ENCODE measurements at places on chromosomes 6 and 20.

DNA sequence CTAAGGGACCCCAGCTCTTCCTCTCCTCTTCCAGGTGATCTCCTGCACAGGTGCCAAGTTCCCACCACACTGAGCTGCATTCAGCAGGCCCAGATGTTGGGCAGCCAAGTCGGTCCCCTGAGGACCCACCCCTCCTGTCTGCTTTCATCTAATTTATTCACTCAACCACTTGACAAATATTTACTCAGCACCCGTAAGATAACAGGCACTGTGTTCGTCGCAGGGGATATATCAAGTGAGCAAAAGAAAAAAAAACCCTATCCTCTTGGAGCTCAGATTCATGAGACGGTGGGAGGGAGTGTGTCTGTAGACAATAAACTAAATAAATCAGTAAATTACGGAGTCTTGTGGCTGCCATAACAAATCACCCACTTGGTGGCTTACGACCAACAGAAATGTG lies 143.6 kb downstream of the MRPL14 start:
- no peak for DNase-seq

- DNase-seq = no peak
These were observed 112.1 kb upstream of the THBS2 start for GRCh38 chr6:169365567-169366257.

GRCh38 chr20:64139199-64140060 lies 24.8 kb upstream of the MYT1 start:
- no peak for DNase-seq

- DNase-seq = no peak
These were observed 178.6 kb upstream of the RAB32 start for GRCh38 chr6:146364816-146365594.

DNA sequence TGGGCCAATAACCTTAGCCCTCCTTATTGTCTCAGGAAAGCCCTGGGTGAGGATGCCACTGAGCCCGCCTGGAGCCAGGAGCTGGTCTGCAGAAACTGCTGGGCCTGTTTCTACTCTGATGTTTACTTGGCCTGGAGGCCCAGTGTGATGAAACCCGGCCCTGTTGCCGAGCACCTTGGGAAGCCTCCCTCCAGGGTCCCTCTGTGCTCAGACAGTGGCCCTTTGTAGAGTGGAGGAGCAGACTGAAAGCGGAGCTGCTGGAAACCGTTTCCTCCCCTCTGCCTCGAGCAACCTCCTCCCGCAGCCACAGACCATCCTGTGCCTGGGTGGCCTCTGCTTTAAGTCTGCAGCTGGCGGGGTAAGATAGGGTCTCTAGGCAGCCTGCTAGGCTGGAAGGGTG lies 84.1 kb upstream of the EPB41L1 start:
- no peak for DNase-seq

DNA sequence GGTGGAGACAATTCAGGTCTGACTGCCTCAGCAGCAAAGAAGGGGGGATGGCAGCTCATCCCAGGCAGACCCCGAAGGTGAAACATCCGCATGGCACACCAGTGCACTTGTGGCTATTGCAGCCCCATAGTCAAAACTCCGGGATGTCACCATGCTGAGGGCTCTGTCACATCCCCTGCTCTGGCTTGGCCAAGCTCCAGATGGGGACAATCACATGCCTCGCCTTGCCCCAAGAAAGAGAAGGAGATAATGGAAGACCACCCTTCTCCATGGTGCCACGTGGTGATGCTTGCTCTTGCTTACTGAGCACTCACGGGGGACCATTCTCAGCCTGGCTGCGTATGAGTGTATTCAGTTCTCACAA lies 60.2 kb downstream of the RBM38 start:
- DNase-seq = no peak

DNA sequence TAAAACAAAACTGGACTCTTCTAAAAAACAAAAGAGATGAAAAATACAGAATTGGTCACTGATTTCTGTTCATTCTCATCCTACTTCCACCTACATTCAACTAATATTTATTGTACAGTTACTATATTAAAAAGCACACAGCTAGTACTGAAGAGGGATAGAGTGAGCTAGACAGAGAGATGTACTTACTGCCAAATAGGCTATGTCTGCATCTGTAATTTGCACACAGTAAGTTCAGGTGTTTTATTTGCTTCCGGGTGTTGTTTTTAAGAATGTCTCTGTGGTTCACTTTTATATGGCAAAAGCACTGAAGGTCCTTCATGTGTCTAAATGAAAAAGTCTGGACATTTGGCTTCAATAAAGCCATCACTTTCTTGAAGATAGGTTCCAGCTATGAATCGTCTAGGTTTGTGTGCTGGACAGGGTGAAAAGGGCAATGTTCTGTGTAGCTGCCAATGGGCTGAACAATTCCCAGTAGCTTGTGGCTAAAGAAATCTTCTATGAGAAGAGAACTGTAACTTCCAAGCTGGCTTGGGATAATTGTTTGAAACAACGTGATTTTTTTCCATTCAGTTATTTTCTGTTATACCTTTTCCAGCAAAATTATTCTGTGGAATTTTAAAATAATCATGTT lies 47.3 kb downstream of the EPB41L2 start:
- DNase-seq = no peak

- DNase-seq = no peak
These were observed 62.3 kb upstream of the SLCO4A1 start for GRCh38 chr20:62580052-62580451.

DNA sequence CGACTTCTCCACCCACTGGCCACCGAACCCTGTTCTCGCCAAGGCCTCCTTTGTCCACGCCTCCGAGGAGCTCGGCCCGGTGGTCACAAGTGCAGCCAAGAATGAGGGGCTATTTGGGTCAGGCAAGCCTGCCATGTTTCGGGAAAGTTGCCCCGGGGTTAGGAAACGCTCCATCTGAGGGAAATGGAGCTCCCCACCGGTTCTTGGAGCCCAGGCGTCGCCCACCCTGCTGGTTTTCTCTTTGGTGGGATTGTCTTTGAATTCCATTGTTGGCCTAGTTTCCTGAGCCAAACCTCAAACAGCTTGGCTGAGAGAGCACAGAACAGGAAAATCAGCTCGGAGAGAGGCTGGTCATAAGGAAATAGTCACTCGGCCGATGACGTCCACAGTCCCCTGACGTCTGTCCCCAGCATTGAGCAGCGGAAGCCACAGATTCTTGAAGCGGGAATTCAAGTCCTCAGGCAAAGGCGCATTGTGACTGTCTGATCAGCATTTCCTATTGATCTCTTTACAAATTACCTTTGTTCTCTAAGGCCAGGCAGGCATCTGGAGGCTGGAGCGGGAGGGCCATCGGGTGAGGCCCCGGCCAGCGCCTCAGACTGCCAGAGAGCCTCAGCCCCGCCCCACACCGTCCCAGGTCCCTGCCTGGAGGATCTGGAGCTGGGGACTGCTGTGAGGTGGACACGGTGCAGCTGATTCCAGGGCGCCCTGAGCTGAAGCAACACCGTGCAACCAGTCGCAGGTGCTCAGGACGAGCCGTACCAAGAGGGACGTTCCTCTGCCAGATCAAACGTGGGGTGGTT lies 138.6 kb downstream of the DLL1 start:
- no peak for DNase-seq

DNA sequence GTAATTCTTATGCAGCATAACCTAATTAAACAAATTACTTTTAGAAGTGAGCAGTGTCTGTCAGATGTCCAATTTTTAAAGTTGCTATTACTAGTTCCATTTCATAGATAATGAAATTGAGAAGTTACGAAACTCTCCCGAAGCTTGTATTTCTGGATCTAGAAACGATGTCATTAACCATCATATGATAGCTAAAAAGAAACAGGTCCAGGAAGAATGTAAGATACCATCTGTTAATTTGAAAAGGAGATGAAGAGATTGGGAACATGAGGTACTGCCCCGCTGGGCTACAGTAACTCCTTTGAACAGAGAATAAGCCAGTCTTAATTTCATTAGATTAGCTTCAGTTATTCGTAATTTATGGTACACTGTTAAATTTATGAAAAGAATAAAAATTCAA lies 47.5 kb upstream of the TMX4 start:
- DNase-seq = no peak

GRCh38 chr6:109224107-109224875 lies 129.0 kb downstream of the CEP57L1 start:
- DNase-seq = no peak

- DNase-seq = no peak
These were observed 63.9 kb upstream of the CDYL start for GRCh38 chr6:4712291-4712690.

DNA sequence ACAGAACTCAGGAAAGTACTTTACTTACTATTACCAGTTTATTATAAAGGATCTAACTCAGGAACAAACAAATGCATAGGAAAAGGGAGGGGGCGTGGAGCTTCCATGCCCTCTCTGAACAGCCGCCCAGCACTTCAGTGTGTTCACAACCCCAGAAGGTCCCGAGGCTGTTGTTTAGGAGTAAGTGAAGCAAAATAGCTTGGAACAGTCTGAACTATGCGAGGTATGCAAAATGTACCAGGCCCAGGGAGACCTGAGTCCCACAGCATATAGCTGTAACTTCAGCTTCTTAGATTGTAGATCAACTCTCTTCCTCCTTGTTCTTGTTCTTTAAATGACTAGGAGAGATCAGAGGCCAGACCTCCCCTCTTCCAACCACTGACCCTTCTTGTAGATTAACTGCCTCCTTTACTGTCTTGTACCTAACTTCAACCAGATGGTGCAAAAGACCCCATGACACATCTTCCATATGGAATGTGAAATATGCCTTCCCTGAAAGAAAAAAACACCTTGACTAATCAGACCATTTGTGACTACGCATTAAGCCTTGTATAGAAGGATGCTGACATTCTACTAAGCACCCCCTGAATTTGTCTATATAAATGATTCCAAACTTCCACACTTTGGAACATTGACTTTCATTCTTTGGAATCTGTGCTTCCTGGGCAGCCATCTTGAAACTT lies 98.8 kb upstream of the SNX9 start:
- no peak for DNase-seq

GRCh38 chr6:114162691-114163347 lies 180.0 kb downstream of the HS3ST5 start:
- DNase-seq = no peak

- peak; percentile 39 for DNase-seq
These were observed 16.8 kb upstream of the AKIRIN2 start for GRCh38 chr6:87718662-87719433.

- DNase-seq = no peak
These were observed 293.5 kb downstream of the CDKAL1 start for GRCh38 chr6:20827798-20828197.

DNA sequence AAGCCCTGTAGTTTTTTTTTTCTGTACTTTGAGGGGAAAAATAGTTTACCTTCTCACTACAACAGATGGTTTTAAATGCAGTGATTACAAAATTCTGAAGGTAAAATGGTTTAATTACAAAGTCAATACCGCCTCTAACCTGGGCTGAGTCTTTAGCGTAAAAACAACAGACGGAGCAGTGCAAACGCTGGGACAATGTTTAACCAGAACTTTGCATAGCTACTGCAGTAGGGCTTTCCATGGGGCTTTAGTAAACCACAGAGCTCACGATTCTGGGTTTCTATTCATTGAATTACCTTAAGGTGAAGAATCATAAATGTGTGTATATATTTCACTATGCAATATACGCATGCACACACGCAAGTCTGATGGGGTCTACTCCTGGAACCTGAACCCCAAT lies 77.9 kb downstream of the RFX6 start:
- no peak for DNase-seq

DNA sequence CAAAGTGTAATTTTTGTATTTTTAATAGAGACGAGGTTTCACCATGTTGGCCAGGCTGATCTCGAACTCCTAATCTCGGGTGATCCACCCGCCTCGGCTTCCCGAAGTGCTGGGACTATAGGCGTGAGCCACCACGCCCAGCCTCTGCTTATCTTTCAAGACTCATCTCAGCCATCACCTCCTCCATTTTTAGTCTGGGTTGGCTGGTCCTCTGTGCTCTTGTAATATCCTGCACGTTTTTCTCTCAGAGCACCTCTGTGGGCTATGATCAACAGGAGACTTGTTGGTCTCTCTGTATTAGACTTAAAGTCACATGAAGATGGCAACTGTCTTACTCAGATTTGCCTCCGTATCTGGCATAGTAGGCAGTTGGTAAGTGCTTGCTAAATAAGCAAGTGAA lies 7.6 kb downstream of the NOTCH4 start:
- DNase-seq = no peak

DNA sequence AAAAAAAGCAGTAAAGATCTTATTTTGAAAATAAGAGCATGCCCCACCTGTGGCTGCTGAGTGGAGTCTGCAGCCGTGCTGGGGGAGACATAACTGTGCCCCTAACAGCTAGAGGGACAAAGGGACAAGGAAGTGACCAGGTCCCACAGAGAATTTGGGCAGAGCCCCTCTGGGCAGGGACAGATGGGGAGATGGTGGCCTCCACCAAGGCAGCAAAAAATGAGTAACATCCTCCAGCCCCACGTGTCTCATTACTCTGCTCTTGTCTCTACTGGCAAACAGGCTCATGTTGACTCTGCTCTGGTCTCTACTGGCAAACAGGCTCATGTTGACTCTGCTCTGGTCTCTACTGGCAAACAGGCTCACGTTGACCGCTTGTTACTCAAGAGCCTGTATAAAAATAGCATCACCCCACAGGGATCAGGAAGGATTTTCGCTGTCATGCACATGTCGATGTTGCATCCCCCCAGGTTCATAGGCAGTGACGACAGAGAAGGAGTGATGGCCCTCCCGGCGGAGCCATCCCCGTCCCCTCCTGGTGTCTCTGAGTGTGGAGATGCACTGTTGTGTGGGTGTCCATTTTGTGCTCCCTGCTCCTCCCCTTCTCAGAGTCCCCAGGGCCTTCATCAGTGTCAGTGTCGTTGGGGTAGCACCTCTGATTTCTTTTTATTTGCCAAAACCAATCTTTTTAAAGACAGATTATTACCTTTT lies 17.3 kb upstream of the PCMTD2 start:
- no peak for DNase-seq

DNA sequence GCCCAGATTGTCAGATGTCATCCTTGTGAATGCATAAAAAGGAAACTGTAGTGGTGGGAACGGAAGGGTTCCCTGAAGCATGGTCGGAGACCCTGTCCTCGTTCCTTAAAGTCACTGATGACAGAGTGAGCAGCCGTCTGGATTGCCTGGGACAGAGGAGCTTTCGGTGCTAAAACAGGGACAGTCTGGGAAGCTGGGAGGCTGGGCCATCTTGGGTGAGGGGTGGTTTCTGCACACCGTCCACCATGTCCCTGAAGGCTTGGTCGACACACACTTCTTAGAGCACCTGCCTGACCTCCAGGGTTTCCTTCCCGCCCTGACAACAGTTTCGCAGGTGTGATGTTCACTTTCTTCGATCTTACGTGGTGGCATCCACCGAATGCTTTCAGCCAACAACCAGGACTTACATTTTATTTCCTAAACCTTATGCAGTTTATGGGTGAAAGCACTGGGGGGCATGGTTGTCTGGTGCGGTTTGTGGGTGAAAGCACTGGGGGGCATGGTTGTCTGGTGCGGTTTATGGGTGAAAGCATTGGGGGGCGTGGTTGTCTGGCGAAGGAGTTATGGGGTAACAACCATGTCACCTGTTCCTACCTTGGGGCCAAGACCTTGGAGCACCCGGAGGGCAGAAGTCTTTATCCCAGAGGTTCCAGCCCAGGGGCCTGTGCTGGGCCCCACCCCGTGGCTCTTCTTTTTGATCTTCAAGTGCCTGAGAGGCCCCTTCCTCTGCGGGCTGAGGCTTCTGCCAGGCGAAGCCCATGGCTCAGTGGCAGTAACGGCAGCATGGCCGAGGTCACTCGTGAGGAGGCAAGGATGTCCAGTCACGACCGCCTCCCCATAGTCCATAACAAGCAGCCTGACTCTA lies 81.7 kb upstream of the FRMD1 start:
- DNase-seq = no peak
